ENCODE measurements at places on chromosomes 3 and 15.

DNA sequence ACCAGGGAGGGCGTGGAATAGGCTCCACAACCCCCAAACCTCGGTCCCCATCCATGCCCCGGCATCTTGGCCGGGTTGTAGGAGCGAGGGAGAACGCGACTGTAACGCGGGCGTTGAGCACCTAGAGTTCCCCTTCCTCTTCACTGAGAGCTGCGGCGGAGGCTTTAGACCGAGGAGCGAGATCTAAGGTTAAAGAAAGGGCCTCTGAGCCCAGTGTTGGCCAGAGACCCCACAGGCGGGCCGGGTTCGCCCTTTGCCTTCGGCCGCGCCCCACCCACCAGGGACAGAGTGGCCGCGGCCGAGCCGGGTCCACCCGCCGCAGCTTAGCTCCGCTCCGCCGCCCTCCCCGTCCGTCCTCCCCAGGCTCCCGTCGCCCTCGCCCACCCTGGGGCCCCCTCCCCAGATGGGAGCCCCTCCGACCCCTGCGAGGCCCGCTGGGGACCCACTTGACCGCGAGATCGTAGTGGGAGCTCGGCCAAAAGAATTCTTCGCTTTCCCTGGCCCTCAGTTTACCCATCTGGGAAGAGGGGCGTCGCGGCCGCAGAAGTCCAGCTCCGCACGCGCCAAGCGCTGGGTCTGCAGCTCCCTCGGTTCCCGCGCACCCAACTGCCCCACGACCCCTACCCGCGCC, 425 bp downstream of the ANPEP start:
- no peak for DNase-seq

GRCh38 chr15:66252685-66253417, 699 bp downstream of the MEGF11 start:
- DNase-seq, result no peak

- no peak for DNase-seq
Observed at GRCh38 chr15:87938031-87938430, 318.5 kb downstream of the NTRK3 start.

GRCh38 chr3:14145236-14145635, 20.4 kb downstream of the TMEM43 start:
- no peak for DNase-seq

GRCh38 chr3:153161138-153161713, 800 bp upstream of the RAP2B start:
- DNase-seq, result peak; percentile 94

- peak; percentile 66 for DNase-seq
Observed at GRCh38 chr3:196684548-196685407, 27.3 kb downstream of the CEP19 start.

DNA sequence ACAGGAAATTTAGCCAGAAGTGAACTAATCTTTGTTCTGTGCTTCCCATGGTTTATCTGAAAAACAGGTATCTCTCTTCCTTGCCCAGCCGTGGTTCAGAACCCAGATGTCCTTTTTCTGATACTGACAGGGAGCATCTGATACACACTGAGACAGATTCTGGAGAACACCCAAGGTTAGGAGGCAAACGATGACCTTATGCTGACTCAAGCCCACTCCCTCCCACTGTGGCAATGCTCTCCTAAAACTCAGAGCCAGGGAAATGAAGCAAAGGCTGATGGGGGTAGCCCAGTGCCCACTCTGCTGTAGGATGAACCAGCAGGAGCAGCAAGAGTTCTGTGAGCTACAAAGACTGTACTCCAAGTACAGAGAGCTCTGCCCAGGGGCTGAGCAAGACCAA, 225.1 kb downstream of the NTRK3 start:
- DNase-seq, result no peak

DNA sequence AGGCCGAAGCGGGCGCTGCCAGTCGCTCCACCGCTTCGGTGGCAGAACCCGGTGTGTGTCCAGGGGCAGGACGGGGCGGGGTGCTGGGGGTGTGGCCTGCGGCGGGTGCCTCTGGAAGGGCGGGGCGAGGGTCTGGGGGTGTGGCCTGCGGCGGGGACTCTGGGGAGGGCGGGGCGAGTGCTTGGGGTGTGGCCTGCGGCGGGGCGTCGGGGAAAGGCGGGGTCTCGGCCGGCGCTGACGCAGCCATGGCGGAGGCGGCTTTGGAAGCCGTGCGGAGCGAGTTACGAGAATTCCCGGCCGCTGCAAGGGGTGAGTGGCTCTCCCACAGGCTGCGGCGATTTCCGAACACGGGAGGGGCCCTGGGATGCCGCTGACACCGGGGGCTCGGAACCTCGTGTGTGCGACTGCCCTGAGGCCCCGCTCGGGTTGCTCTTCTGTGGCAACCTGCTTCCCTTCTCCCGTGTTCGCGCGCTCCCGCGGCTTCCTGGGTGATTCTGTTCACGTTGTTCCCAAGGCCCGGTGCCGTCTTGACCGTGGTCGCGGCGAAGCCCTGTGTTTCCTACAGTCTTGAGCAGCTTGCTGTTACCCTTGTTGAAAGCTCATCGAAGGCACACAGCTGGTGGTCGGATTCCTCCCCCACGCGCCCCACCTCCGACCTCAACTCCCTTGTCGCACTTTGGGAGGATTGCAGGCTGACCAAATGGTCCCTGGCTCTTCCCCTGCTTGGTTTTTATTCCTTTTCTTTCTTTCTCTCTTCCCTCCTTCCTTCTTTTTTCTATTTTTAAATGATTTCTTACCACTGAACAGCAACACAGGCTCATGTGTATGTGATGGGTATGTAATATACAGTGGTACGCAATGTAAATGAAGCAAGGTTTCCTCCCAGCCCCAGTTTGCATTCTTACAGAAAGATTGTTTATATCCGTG, at the start of gene JMJD7:
Gene JMJD7 (plus strand): TSS at position 213 of the 927 bp plus-strand sequence. CDS start 33 bp downstream, at position 246.
- peak; percentile 93 for DNase-seq

GRCh38 chr3:159447841-159448240, 540.8 kb upstream of the IL12A start:
- no peak for DNase-seq

DNA sequence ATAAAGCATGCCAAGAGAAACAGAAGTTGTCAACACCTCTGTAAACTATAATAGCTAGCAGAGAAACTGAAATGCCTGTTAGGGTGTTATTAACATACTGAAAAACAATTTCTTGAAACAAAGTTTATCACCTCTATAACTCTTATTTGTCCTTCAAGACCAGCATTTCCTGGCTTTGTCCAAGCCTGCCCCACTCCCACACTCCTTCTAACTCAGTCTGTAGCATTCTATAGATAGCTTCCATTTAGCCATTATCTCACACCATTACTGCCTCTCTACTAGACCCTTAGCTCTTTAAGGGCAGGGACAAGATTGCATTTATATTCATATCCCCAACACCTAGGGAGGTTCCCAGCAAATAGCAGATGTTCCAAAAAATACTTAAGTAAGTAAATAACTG, 36.5 kb downstream of the GK5 start:
- DNase-seq, result no peak

DNA sequence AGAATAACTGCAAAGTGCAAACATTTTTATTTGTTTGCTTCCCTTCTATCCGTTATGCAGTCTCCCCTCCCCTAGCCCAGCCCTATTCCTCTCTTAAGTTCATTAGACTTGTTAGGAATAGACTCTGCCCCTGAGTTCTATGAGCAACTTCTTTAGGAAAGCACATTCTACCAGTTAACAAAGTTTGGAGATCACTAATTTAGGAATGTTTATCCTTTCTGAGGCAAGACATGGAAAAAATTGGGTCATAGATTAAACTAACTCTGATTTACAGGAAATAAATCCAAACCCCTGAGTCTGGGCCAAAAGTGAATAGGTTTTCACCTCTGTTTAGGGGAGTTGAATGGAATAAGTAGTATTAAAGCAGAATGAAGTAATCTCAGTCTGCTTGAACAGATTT, 34.4 kb downstream of the C3orf80 start:
- no peak for DNase-seq

Measured in stimulated activated CD4-positive, alpha-beta T cell treated with anti-CD3 and anti-CD28 coated beads, Interleukin-1b, Interleukin-23, amount 100 ng/mL, for 48 hours (primary cell).